Fibroblast of skin of abdomen (primary cell): ENCODE measurements at places on chromosomes 6 and 20.

DNA sequence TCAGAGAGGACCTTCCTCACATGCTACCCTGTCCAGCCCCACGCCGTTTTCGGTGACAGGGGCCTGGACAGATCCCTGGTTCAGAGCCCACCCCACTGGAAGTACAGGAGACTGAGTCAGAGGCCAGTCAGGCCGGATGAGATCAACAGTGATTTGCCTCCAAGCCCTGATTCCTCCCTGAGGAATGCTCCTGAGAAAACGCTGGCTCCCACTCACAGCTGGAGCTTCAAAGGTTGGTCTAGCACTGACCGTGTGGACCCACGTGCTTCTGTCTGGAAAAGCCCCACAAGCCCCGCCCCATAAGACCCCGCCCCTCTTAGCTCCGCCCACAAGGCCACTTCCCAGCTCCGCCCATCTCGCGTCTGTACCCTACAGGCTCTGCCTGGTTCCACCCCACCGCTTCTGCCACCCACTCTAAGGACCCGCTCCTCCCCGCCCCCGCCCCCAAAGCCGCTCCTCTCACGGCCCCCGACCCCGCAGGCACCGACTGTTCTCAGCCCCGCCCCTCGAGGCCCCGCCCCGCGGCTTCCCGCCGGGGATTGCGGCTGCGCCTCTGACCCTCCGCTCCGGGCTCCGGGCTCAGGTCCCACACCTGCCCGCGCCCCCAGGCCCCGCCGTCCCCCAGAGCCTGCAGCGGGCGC lies 64.9 kb upstream of the BHLHE23 start:
- DNase-seq, result peak; percentile 47

- no peak for DNase-seq
Measured at GRCh38 chr20:63743210-63743970, 3.8 kb downstream of the SLC2A4RG start.

- DNase-seq, result no peak
Measured at GRCh38 chr20:1185316-1185741, 548 bp upstream of the TMEM74B start.

- peak; percentile 51 for DNase-seq
Measured at GRCh38 chr6:5866547-5867051, 140.1 kb downstream of the NRN1 start.

- peak; percentile 93 for DNase-seq
Measured at GRCh38 chr6:21149470-21149869, 444.1 kb upstream of the SOX4 start.

GRCh38 chr20:56715309-56715708 lies 86.2 kb downstream of the TFAP2C start:
- DNase-seq, result no peak

GRCh38 chr6:134510920-134511319 lies 193.0 kb upstream of the SGK1 start:
- no peak for DNase-seq

GRCh38 chr6:23533944-23534343 lies 592.1 kb upstream of the NRSN1 start:
- peak; percentile 13 for DNase-seq

GRCh38 chr6:38103921-38104320 lies 284.4 kb downstream of the ZFAND3 start:
- DNase-seq, result no peak

DNA sequence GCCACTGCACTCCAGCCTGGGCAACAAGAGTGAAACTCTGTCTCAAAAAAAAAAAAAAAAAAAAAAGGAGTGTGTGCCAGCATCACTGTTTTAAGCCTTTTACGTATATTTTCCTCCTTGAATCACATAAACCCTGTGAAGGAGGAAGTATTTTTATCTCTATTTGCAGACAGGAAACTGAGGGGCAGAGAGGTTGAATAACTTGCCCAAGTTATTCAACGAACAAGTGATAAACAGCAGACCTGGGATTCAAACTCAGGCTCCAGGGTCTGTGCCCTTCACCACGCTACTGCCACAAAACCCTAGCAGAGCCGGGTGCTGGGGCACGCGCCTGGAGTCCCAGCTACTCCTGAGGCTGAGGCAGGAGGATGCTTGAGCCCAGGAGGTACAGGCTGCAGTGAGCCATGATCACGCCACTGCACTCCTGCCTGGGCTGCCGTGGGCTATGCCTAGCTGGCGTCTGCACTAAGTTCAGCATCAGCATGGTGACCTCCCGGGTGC lies 9.4 kb upstream of the AVP start:
- DNase-seq, result no peak

GRCh38 chr20:23272176-23273029 lies 78.2 kb upstream of the NXT1 start:
- DNase-seq, result no peak

- peak; percentile 84 for DNase-seq
Measured at GRCh38 chr6:113997116-113997515, 26.2 kb upstream of the HDAC2 start.

DNA sequence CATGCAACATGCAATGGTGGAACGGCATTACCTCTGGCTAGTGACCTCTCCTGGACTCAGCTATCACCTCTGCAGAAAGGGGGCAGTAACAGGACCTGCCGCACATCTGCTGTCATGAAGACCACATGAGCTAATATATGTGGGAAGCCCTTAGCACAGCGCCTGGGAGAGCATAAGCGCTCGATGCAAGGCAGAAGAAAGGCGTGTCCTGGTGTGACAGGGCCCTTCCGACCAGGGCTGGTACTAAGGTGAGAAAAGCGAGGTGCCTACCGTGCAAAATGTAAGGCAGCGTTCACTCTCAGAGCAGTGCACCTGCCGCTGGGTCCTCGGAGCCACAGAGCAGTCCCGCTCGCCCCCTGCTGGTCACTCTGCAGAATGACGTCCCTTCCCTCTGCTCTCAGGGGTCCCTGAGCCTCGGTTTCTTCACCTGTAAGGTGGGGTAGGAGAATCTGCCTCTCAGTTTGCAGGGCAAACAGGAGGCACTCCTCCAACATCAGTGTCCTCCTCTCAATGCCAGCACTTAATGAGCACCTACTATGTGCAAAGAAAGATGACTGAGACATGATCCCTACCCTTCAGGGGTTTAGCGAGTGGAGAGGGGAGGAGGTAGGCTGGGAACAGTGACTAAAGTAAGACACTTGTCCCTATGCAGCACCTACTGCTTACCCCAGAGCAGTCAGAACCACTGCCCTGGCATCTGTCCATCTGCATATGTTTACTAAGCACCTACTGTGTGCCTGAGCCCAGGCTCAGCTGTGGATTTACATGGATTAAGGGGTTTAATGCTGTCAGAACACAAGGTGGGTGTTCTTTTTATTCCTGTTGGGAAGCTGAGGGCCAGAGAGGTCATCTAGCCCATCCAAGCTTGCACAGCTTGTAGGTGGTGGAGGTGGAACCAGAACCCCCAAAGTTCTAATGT lies 41.1 kb upstream of the PTGIS start:
- DNase-seq, result peak; percentile 25

DNA sequence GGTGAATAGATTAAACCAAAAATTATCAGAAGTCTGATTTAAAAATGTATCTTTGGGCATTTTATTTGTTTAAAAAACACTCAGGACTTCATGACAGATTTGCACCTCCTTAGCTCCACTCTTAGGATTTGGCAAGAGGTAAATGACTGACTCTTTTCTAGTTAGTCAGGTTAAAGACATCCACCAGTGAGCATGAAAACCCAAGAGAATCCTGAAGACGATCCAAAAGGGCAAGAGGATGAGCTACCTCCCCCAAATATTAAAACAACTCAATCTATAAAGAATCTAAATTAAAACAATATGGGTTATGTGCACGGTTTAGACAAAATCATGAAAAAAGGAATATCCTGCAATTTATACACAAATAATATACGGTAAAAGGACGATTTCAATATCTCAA lies 89.4 kb upstream of the OPRM1 start:
- peak; percentile 63 for DNase-seq

GRCh38 chr20:50470264-50470858 lies 39.8 kb upstream of the PTPN1 start:
- no peak for DNase-seq

GRCh38 chr20:59525500-59526241 lies 78.7 kb upstream of the PHACTR3 start:
- DNase-seq, result peak; percentile 45

DNA sequence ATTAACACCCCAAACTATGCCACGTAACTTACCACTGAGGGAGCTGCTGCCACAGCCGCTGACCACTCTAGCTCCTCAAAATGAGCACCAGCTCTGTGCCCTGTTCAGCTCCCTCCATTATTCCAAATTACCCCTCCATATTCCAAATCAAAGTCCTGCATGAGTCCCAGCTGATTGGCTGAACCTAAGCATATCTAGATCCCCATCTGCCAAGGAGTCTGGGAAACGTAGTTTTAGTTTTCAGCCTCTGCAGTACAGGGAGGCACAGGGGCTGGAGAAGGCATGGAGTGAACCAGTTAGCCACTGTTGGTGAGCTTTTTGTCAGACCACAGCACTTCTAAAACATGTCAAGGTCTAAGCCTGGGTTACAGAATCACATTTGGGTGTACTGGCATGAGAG lies 15.9 kb downstream of the UNC5CL start:
- DNase-seq, result no peak

GRCh38 chr20:63366390-63367365 lies 5.5 kb upstream of the CHRNA4 start:
- no peak for DNase-seq

DNA sequence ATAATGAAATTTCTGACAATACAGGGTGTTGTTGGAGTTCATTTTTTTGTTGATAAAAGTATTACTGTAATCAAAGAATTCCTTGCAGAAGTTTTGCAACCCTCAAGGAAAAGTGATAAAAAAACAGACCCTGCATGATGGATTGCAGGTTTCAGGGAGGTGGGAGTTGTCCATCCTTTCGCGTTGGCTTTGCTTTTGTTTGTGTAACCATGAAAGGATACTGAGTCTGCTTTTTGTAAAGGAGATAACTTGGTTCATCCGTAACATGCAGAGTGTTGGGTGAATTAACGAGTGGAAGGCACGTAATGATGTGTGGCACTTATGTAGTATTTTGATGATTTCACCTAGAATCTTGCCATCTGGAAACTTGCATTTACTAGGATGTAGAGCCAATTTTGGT lies 23.6 kb downstream of the FOXO3 start:
- DNase-seq, result no peak

- DNase-seq, result no peak
Measured at GRCh38 chr6:2209226-2209809, 36.1 kb downstream of the GMDS start.

GRCh38 chr6:10425975-10426780 lies 11.3 kb upstream of the TFAP2A start:
- DNase-seq, result no peak

- DNase-seq, result no peak
Measured at GRCh38 chr6:160353950-160354496, 5.8 kb downstream of the SLC22A3 start.

- DNase-seq, result no peak
Measured at GRCh38 chr20:6764619-6765018, 2.9 kb upstream of the BMP2 start.

DNA sequence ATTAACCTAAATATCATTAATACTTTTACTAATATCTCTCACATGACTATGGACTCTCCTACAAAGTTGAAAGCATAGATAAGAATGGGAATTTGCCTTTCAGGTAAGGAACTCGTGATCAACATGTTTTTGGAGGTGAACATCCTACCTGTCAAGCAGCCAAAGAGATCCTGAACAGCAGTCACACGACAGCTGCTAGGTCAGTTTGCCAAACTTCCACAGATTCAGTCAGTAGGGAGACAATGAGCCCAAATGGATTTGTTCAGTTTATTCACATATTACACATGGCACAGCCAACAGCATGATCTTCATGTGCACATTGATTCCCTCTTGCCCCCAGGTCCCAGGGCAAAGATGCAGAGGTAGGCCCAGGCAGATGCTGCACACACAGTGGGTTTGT lies 86.1 kb upstream of the LOC128125822 start:
- DNase-seq, result no peak

DNA sequence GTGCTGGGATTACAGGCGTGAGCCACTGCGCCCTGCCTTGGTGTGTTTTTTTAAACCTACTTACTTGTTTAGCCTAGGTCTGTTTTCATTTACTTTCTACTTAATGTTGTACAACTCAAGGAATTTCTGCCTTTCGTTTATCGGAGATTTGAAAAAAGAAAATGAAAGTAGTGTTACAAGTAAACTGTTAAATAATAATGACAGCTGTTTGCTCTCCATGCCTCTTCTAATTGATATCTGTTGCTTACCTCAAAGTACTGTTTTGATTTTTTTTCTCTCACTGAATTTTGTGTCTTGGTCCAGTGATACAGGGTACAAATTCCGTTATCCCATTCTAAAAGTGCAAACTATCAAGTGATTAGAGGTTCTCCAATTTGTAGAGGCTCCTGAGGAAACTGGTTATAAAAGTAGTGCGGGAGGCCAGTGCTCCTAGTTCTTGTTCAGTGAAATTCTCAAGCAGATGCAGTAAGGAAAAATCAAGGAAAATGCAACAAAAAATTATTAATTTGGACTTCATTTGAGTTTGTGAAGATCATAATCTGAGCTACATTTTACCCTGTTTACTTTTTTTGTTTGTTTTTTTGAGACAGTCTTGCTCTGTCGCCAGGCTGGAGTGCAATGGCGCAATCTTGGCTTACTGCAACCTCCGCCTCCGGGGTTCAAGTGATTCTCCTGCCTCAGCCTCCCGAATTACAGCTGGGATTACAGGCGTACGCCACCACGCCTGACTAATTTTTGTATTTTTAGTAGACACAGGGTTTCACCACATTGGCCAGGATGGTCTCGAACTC lies 2.2 kb downstream of the UBR2 start:
- no peak for DNase-seq

DNA sequence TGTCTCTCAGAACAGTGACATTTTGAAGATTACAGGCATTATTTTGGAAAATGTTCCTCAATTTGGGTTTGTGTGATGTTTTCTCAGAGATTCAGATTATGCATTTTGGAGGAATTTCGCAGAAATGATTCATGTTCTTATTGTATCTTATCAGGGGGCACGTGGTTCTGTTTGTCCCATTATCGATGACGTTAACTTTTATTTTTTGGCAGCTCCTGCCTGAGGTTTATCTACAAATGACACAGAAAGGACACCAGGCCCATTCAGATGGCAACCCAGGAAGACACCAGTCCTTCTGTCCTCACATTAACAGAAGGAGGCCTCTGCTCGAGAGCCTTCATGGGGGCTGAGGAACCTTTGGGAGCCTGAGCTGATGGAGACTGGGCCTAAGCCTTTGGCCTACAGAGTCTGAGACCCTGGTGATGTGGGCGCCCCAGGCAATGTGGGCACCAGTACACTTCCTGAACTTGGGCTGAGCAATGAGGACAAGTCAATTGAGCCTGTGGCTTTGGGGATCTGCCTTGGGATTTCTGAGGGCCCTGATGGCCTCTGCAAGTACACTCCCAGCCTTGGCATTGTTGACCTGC lies 41.2 kb upstream of the EZR start:
- DNase-seq, result no peak

DNA sequence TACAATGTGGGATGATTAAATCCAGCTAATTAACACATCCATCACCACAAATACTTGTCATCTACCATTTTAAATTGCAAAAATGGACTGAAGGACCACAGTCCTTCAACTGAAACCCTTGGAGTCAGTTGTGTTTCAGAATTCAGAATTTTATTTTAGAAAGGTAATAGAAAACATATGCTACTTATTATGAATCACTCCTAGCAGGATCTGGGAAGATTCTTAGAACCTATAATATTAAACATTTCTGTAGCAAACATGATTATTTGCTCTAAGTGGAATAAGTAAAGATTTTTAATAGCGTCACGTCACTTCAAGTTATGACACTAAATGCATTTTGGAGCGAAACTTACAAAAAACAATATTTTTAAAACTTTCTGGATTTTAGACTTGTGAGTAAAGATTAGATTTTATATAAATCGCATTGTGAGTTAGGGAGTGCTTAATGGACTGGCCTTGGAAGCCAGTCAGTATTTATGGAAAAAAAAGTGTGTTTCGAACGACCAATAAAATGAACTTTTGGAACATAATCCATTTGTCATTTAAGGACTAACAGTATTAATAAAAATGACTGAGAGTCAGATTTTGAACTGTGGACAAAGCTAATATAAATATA lies 71.8 kb upstream of the PHACTR2 start:
- DNase-seq, result peak; percentile 28
